ENCODE measurements at places on chromosomes 2 and 18. TPM values are rescaled to one million over a fixed set of nuclear protein-coding genes. Genes with fewer than 3 reads are reported as not detected.

GPATCH11 gene
- 4.1 TPM for total RNA-seq

ACOXL gene
- total RNA-seq = 0.42 TPM

SRBD1 gene
- total RNA-seq = 16.2 TPM

METAP1D gene
- total RNA-seq = 4.4 TPM

MCEE gene
- total RNA-seq = 21.6 TPM

GCG gene
- total RNA-seq = 55.9 TPM

VWA3B gene
- total RNA-seq = 2.9 TPM

Data from left colon (tissue), 2 donors.